ENCODE measurements at places on chromosomes 3 and 15.

DNA sequence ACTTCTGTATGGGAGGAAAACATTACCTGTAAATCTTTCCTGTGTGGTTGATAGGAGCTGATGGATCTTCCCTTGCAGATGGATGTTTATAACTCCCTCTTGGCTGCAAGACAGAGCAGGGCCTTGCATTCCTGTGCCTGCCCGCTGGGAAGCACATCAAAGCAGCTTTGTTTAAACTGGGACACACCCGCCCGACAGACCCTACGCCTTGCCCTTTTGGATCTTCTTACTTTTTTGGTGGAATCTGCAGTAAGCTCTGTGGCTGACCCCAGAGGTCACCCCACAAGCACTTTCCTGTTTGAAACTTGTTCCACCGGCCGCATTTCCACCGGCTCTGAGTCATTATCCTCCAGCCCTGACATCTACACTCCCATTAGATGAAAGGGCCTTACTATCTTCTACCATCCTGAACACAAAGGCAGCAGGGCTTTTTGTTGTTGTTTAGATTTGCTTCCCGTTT lies 244.1 kb upstream of the STT3B start:
- DNase-seq = no peak

GRCh38 chr3:6860954-6861624 lies at the start of gene GRM7:
Gene GRM7 (plus strand): TSS chr3:6861115.
- no peak for DNase-seq

- DNase-seq = no peak
These were observed 34.2 kb downstream of the RAB11A start for GRCh38 chr15:65903296-65904073.

DNA sequence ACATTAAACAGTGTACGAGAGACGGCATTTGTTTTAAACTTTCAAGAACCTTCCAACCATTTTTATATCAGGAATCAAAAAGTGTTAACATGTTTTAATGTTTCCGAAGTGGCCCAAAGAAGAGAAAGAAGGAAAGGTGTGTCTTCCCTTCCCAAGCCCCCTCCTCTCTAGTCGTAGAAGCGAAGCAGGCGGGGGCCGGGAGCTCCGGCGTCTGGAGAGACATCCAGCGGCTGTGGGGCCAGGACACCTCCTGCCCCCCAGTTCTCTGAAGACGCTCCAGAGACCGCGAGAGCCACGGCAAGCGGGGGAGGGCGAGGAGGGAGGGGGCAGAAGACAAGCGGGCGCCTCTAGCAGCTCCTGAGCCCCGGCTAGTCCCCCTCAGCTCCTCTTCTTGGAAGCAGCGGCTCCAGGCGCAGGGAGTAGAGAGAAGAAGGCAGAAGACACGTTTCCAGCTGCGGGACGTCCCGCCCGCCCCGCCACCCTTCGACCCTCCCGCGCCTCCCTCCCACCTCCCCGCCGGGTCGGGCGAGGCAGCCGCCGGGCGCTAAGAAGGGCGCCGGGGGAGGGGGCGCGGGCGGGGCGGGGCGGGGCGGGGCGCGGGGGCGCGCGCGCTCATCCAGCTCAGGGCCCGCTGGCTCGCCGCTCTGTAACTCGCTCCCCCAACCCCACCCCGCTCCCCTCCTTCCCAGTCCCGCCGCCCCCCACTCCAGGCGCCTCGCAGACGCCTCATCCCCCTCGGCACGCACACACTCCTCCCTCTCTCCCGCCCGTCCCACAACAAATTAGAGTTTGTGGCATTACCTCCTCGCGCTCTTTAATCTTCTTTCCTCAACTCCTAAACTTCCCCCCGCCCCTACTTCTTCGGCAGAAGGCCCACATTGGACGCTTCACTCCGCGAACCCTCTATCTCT lies at the start of gene ZBTB20:
ZBTB20 (minus strand) TSS at position 871 of the 911 bp plus-strand sequence.
- DNase-seq = peak; percentile 65

- DNase-seq = no peak
These were observed 76.8 kb downstream of the BDH1 start for GRCh38 chr3:197478746-197479668.

- no peak for DNase-seq
These were observed 28.0 kb upstream of the DCLK3 start for GRCh38 chr3:36792342-36792741.

DNA sequence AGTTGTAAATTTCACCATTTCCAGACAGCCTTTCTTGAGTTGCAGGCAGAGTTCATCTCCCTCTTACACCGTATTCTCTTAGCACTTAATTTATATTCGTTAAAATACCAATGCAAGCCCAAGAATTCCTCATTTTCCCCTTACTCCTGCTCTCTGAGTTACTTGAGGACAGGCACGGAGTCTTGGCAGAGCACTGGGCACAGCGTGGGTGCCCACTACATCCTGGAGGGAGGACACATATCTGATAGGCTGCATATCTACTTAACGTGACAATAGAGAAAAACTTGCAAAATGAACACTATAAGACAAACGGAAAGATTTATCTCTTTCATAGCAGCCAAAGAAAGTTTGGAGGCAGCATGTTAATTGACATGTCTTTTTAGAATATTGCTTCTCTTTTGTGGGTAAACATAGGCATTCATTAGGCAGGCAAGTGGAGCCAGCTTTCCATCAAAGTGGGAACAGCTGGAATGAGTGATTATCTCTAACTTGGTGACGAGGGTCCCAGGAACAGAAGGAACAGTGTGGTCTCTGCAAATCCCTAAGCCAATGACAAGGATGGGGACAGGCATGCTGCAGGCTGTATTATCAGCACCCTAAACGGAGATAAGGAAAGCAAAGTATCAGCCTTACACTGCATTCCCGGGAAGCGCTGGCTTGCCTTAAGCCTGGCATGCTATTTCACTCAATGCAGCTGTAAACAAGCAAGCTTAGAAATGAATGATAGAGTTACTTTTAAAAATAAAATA lies 116.5 kb downstream of the RTP4 start:
- no peak for DNase-seq

DNA sequence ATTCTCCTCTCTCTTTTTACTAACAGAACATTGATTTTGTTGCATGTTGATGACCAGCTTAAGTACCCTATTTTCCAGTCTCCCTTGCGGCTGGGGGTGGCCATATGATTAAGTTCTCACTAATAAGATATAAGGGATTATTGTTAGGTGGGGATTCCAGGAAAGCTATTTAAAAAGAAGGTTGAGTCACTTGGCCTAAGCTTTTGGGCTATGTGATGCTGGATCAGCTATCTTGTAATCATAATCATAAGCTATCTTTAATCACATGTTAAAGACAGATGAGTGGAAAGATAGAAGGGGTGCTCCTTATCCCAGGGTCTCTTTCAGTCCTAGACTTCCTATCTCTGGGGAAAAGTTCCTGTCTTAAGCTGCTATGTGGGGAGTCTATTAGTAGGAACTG lies 59.9 kb downstream of the CGNL1 start:
- DNase-seq = no peak
